SJSA1 (cell line): ENCODE measurements at places on chromosomes 1 and 21.
A peak's percentile ranks its signal among the peaks of the same experiment; 100 is the strongest.

DNA sequence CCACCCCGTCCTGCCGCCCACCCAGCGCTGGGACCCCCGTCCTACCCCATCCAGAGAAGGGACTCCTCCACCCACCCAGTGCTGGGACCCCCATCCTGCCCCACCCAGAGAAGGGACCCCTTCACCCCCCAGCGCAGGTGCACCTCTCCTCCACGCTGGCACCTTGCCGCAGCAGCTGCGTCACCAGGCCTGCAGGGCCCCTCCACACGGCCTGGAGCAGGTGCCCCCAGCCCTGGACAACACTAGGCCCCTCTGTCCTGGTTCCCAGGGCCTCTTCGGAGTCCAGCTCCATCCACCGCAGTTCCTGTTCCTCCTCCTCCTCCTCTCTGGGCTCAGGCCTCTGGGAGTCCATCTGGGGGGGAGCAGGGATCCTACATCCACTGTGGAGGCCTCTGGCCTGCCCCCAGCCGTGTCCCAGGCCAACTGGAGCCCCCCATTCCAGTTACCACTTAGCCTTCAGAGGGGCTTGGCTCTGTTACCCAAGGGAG is 378 bp downstream of the ANKRD65 start:
- DNase-seq, result no peak

DNA sequence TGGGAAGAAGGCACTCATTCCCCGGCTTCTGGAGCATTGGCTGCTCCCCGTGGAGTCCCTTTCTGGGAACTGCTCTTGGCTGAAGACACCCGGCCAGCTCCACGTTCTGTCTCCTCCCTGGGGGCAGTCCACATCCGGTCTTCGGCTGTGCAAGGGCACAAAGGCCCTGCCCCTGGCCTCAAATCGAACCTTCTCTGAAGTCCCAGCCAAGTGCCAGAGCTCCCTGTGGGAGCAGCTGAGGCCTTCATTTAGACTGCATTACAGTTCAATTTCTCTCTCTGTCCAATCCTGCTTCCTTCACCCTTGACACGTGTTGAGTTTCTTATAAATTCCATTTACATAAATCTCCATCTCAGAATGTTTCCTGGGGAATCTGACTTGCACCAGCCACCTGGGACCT is 132.9 kb upstream of the POU3F1 start:
- DNase-seq, result no peak

- DNase-seq, result no peak
Measured at GRCh38 chr1:41704196-41704595, 214.5 kb downstream of the HIVEP3 start.

- DNase-seq, result no peak
Measured at GRCh38 chr1:40588586-40588985, 57.1 kb downstream of the ZNF684 start.

DNA sequence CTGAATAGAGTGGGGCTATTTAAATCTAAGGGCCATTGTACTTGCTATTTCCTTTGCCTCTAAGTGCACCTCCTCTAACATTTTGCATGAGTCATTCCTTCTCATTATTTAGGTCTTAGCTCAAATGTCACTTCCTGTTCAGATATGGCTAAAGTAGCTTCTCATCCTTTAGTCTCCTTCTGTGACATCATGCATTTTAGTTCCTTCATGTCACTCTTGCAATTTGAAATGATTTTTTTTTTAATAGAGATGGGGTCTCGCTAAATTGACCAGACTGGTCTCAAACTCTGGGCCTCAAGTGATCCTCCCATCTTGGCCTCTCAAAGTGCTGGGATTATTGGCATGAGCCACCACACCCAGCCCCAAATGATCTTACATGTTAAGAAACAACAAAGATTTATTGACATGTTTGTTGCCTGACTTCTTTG is 6.6 kb downstream of the TBX19 start:
- DNase-seq, result peak; percentile 16

GRCh38 chr21:14541841-14542490 is 4.1 kb downstream of the SAMSN1 start:
- no peak for DNase-seq

- no peak for DNase-seq
Measured at GRCh38 chr1:165536016-165536415, 7.8 kb upstream of the LRRC52 start.

- DNase-seq, result peak; percentile 80
Measured at GRCh38 chr1:150548632-150549495, at the start of gene ADAMTSL4. TSS of gene ADAMTSL4 (plus strand) at chr1:150549408. CDS start at chr1:150552289, 2,881 bp downstream.

DNA sequence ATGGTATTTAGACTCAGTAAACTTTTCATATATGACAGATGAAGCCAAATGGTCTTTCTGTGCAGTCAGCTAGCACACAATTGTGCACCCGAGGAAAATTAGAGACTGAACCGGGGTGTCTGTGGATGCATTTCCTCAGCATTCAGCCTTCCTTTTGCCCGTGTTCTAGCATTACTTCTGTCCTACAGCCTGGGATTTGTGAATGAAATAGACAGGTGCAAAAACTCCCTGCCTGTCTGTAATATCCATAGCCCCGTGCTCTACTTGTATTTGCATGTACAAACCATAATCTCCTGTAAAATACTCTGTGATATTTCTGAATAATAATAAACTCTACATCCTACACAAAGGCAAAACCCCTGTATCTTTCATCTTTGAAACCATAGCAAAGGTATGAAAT is 64.8 kb upstream of the LGALS8 start:
- no peak for DNase-seq

- no peak for DNase-seq
Measured at GRCh38 chr1:228140724-228141225, 696 bp downstream of the GUK1 start.

GRCh38 chr21:29696937-29697336 is 242.9 kb downstream of the GRIK1 start:
- DNase-seq, result no peak

DNA sequence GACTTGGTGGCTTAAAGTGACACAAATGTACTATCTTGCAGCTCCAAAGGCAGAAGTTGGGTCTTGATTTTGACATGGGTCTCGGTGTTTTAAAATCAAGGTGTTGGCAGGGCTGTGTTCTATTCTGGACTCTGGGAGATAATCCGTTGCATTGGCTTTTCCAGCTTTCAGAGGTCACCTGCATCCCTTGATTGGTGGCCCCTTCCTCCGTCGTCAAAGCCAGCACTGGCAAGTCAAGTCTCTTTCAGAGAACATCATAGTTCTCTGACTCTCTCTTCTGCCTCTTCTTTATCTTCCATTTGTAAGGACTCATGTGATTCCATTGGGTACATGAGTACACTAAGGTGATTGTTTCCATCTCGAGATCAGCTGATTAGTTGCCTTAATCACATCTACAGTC is 172.1 kb downstream of the CAMTA1 start:
- DNase-seq, result no peak

GRCh38 chr1:84492726-84493125 is 13.5 kb upstream of the SPATA1 start:
- no peak for DNase-seq

- no peak for DNase-seq
Measured at GRCh38 chr1:215489771-215490565, 77.1 kb upstream of the KCTD3 start.

- no peak for DNase-seq
Measured at GRCh38 chr1:26951216-26951615, 9.1 kb downstream of the KDF1 start.

DNA sequence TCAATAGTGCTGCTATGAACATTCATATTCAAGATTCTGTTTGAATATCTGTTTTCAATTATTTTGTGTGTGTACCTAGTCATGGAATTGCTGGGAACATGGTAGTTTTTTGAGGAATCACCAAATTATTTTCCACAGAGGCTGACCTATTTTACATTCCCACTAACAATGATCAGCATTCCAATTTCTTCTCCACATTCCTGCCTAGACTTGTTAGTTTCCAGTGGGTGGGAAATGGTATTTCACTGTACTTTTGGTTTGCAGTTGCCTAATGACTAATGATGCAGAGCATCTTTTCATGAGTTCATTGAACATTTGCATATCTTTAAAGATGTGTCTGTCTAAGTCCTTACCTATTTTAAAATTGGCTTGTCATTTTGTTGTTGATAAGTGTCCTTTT is 1182.6 kb upstream of the B3GALT2 start:
- DNase-seq, result no peak

DNA sequence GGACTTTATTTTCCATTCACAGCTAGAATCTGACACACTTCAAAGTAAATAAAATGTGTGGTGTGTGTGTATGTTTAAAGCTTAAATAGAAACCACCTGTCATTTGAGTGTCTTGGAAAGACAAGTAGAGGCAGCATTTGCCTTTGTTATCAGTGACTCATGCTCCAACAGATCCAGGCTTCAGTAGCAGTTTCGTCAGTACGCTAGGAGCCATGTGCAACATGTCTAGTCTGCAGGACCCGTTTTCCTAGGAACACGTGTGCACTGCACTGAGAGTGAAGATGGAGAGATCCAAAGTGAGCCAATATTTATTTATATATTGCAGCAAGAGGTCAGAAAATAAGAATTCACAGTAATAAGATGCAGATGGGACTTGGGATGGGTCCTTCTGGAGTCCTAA is 41.8 kb downstream of the SGIP1 start:
- DNase-seq, result peak; percentile 38

GRCh38 chr1:240056350-240056749 is 35.3 kb upstream of the FMN2 start:
- DNase-seq, result no peak

GRCh38 chr1:202791077-202791747 is 17.0 kb downstream of the KDM5B start:
- no peak for DNase-seq

DNA sequence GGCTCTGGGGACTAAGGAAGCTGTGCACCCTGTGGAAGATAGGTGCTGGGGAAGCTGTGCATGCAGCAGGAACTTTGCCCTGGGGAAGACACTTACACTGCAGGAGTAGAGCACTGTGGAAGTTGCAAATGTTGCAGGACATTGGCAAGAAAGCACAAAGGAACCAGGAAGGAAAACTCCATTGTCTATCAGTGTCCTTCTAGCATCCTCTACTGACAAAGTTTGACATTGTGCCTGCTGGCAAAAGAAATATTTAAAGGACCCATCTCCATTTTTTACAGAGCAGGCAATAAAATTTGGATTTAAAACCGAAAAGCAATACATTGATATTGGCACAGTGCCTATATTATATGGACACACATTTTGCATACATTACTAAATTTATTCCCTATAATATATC is 394.1 kb downstream of the PBX1 start:
- DNase-seq, result no peak

GRCh38 chr1:246828818-246829217 is 102.9 kb downstream of the AHCTF1 start:
- no peak for DNase-seq

DNA sequence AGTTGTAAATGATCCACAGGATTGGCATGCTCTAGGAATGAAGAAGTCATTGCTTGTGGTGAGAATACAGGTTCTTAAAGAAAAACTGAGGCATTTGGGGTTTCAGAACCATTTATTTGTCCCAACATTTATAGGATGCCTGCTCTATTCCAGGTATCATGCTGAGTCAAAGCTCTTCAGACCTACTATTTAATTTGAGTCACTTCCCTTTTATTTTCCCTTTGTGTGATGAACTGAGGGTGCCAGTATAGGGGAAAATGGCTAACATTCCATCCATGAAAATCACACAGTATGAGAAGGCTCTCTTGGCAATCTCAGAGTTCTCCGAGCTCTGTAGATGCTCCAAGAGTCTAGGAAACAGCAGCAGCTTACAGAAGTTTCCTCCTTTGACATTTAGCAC is 110.4 kb downstream of the RNF220 start:
- DNase-seq, result no peak

- DNase-seq, result no peak
Measured at GRCh38 chr1:1217621-1218523, 3.9 kb upstream of the TNFRSF4 start.

DNA sequence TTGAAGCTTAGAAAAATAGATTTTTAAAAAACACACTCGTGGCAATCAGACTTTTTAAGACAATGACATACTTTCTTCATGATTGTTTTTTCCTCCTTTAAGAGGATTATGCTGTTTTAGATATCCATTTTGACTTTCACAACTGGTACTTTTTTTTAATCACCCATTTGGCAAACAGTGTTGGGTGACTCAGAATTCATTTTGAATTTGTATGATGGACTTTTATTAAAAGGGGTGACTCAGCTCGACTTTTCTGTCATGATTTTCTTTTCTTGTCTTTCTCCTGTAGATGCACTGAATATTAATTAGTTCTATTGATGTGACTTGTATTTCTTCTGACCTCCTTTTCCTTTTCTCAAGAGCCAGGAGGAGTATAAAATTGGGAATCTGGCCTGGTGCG is 44.7 kb downstream of the FMN2 start:
- DNase-seq, result no peak

DNA sequence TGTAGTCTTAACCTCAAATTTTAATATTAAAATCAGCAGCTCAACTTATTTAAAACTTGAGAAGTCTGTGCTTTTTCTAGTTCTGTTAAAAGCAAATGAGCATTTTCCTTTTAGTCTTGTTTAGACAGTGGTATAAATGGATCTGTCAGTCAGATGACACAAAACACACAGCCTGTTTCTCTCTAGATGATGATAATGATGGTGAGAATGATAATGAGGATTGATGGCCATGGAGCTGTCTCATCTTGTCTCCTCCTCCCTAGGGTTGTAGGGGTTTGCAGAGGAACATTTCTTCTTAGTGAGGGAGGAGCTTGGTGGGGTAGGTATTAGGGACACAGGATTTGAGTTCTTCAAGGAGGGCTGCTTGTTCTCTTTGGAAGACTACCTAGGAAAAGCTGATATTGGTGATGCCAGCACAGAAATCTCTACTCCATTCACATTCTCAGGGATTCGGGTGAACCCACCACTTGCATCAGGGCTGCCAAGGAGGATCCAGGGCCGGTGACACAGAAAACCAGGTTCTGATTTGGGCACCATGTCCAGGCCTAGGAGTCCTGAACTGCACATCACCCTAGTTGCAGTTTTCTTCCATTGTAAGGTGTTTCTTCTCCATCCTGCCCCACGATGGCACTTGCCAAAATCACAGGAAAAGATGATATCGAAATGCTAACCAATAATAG is 147.6 kb downstream of the RHOU start:
- DNase-seq, result peak; percentile 7

DNA sequence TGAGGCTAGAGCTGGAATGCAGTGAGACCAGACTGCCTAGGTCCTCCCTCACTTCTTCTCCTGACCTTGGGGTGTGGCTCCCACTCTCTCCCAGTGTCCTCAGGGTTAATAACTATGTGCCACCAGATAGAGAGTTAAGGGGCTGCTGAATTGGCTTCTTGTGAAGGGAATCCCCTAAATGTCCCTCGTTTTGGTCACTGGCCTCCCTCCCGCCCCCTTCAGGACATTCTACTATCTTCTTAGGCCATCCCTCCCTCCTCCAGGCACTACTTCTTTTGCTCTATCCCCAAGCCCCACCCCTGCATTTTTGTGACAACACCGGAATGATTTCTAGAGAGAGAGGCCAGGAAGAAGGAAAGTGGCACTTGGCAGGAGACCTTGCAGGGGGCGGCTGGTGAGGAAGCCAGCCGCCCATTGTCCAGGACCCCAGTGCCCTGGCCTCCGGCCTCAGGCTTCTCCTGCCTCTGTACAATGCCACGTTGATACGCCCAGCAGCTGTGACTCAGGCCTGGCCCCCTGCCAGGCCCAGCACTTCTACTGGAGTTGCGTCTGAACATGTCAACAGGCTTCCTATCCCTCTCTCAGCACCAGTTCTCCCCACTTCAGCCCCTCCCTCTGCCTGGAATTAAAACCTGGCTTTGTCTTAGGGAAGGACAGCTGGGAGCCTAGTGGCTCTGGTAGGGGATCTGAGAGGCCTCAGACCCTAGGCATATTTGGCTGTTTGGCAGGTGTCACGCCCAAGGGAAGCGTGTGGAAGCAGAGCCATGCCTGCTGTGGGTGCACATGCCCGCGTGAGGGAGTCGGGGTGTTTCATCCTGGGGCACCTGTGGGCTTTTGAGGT is 9.1 kb downstream of the LMNA start:
- DNase-seq, result peak; percentile 97

GRCh38 chr1:155139895-155140629 is at the start of gene DPM3:
TSS of gene DPM3 (minus strand) at chr1:155140531. CDS start at chr1:155140240, 291 bp downstream.
- DNase-seq, result peak; percentile 87

- no peak for DNase-seq
Measured at GRCh38 chr1:7659514-7659913, 111.6 kb upstream of the VAMP3 start.
